CD4-positive, alpha-beta memory T cell (primary cell): ENCODE measurements at places on chromosomes 4 and X. TPM values are rescaled to one million over a fixed set of nuclear protein-coding genes. Genes with fewer than 3 reads are reported as not detected.

- no peak for DNase-seq
Observed at GRCh38 chr4:186762865-186763264, 39.2 kb upstream of the FAT1 start.

GRCh38 chr4:79178760-79179159 lies 147.1 kb downstream of the NAA11 start:
- no peak for DNase-seq

- DNase-seq, result no peak
Observed at GRCh38 chr4:168755598-168756477, 254.2 kb downstream of the CBR4 start.

- peak; percentile 13 for DNase-seq
Observed at GRCh38 chrX:70470850-70471289, 26.2 kb downstream of the DLG3 start.

- no peak for DNase-seq
Observed at GRCh38 chrX:10945498-10945897, 165.6 kb upstream of the HCCS start.

GRCh38 chrX:111719426-111720210 lies 38.6 kb downstream of the ALG13 start:
- no peak for DNase-seq

DNA sequence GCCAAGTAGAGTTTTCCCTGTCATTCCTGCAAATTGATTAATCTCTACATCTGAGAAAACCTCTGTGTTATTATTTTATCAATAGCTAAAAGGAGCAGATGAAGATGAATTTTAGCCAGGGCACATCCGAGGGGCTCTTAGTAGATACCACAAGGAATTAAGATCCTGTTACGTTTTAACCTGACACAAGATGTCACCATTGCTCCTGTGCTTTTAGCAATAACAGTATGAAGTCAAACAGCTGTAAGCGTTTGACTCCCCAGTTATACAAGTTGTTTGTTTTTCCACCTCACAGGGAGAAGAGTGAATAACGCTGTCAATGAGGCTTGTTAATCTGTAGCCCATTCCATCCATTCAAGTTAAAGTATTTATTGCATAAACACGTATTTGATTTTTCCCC lies 76.0 kb upstream of the AP1S2 start:
- no peak for DNase-seq

The CC2D2A gene
- total RNA-seq, result 0.22 TPM

- DNase-seq, result no peak
Observed at GRCh38 chr4:32191961-32192360, 1471.8 kb downstream of the PCDH7 start.

The TLR10 gene
- 0.20 TPM for total RNA-seq

The GPR119 gene
- not detected for total RNA-seq

The GRIA3 gene
- total RNA-seq, result not detected

The SHROOM4 gene
- total RNA-seq, result not detected

- DNase-seq, result no peak
Observed at GRCh38 chr4:97432551-97432950, 710.7 kb downstream of the STPG2 start.
